Right lobe of liver (tissue), 6 donors: ENCODE measurements at places on chromosomes 5 and 9. TPM values are rescaled to one million over a fixed set of nuclear protein-coding genes. Genes with fewer than 3 reads are reported as not detected.

- H3K27me3 ChIP-seq = no peaks in the 10 kb centered on the region
- H3K4me3 ChIP-seq = no peak overlapping the region
- no peaks in the 10 kb centered on the region for H3K36me3 ChIP-seq
- no peak overlapping the region for H3K27ac ChIP-seq
- no peaks in the 10 kb centered on the region for H3K4me1 ChIP-seq
Observed at GRCh38 chr5:4640795-4641194, 499.3 kb upstream of the ADAMTS16 start.

- no peak overlapping the region for H3K27ac ChIP-seq
- H3K4me1 ChIP-seq = no peaks in the 10 kb centered on the region
- no peaks in the 10 kb centered on the region for H3K27me3 ChIP-seq
Observed at GRCh38 chr5:100877274-100877673, 25.8 kb downstream of the ST8SIA4 start.

DNA sequence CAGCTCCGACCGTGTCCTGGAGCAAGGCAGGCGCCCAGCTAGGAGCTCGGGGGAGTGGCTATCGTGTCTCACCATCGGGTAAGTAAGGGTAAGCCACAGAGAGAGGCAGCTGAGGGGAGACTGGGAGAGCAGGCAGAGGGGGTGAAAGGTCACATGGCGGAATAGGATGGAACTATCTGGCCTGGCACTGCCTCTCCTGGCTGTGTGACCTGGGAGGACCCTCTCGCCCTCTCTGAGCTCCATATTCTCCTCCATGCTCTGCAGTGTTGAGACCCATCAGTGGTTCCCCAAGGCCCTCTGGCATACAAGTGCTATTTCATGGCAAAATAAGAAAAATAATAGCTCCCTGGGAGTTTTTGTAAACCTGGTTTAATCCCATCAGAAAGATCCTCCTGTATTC, 43.9 kb upstream of the ASS1 start:
- H3K27me3 ChIP-seq = no peaks in the 10 kb centered on the region
- H3K36me3 ChIP-seq = no peaks in the 10 kb centered on the region
- H3K4me3 ChIP-seq = no peak overlapping the region
- no peak overlapping the region for H3K27ac ChIP-seq

GRCh38 chr5:31986101-31986500, 188.0 kb downstream of the GOLPH3 start:
- no peak for DNase-seq
- H3K36me3 ChIP-seq = no peaks in the 10 kb centered on the region
- no peaks in the 10 kb centered on the region for H3K27me3 ChIP-seq
- no peak overlapping the region for H3K4me3 ChIP-seq

DNA sequence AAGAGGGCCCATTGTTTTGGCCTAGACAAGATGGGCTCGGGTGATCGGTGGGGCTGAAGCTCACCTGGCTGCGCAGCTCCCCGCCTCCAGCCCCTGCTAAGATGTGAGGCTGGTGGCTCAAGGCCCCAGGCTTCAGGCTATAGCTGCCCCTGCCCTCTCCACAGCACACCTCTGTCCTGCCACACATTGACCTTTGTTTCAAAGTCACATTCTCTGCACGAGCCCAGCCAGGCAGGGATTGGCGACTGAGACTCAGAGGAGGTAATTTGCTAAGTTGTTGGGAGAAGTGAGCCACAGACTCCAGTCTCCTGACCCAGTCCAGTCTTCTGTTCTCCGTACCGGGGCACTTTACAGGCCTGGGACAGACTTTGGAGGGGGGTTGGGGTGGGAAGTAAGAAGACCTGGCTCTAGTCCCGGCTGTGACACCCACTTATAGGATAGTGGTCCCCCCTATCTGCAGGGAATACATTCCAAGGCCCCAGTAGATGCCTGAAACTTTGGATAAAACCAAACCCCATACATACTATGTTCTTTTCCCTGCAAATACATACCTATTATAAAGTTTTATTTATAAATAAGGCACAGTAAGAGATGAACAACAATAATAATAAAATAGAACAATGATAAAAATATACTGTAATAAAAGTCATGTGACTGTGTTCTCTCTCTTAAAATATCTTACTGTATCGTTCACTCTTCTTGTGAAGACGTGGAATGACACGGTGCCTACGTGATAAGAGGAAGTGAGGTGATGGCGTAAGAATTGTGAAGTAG, 13.3 kb downstream of the PDGFRB start:
- H3K27ac ChIP-seq = peak overlapping the region; percentile 61
- H3K36me3 ChIP-seq = no peaks in the 10 kb centered on the region
- no peak overlapping the region for H3K4me3 ChIP-seq
- peaks cover 38% of the 10 kb centered on the region for H3K4me1 ChIP-seq

GRCh38 chr9:15942831-15943424, 390.1 kb downstream of the CCDC171 start:
- no peak overlapping the region for H3K4me3 ChIP-seq
- no peaks in the 10 kb centered on the region for H3K36me3 ChIP-seq
- no peak for DNase-seq
- H3K27me3 ChIP-seq = no peaks in the 10 kb centered on the region

- H3K27ac ChIP-seq = no peak overlapping the region
- DNase-seq = no peak
- H3K4me3 ChIP-seq = no peak overlapping the region
- H3K27me3 ChIP-seq = no peaks in the 10 kb centered on the region
- no peaks in the 10 kb centered on the region for H3K4me1 ChIP-seq
Observed at GRCh38 chr5:21573416-21574314, 1279.5 kb downstream of the CDH12 start.

DNA sequence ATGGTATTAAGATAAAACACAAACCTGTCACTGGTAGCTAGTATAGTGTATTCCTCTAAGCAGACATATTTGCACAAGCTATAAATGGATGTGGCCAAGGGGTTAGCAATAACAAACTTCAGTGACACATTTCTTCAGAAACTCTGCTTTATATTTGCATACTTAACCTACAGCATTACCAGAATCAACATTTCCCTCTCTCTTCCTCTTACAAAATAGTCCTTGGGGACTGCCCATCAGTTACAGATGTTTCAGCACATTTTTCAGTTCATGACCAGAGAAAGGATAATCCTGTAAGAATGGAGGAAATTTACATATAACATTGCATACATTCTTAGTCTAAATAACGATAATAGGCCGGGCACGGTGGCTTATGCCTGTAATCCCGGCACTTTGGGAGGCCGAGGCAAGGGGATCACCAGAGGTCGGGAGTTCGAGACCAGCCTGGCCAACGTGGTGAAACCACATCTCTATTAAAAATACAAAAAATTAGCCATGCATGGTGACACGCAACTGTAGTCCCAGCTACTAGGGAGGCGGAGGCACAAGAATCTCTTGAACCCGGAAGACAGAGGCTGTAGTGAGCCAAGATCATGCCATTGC, 25.3 kb upstream of the SLC1A1 start:
- H3K36me3 ChIP-seq = no peaks in the 10 kb centered on the region
- no peak overlapping the region for H3K27ac ChIP-seq
- no peaks in the 10 kb centered on the region for H3K4me1 ChIP-seq

DNA sequence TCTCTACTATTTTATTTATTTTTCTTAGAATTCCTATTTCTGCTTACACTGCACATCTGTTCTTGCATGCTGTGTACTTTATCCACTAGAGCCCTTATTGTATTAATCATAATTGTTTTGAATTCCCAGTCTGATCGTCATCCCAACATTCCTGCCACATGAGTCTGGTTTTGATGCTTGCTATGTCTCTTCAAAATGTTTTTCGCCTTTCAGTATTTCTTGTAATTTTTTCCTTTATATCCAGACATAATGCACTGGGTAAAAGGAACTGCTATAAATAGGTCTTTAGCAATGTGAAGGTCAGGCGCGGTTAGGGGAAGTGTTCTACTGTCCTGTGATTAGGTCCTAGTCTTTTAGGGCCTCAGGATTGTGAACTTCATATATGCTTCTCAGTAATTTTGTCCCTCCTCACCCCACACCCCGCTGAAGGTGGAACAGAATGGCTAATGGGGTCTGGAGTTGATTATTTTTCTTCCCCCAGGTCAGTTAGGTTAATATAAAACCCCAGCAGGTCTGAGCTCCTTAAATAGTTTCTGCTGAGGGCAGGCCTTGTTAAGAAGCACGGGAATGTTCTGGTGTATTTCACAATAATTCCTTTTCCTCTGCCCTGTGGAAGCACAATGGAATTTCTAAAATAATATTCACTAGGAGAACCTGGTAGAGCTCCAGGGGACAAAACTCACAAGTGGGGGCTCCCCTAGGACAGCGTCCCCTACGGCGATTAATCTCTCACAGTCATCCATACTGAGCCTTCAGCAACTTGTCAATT, 146.6 kb upstream of the TUT7 start:
- H3K4me1 ChIP-seq = no peaks in the 10 kb centered on the region
- no peak overlapping the region for H3K4me3 ChIP-seq
- H3K27me3 ChIP-seq = no peaks in the 10 kb centered on the region
- no peak overlapping the region for H3K27ac ChIP-seq

DNA sequence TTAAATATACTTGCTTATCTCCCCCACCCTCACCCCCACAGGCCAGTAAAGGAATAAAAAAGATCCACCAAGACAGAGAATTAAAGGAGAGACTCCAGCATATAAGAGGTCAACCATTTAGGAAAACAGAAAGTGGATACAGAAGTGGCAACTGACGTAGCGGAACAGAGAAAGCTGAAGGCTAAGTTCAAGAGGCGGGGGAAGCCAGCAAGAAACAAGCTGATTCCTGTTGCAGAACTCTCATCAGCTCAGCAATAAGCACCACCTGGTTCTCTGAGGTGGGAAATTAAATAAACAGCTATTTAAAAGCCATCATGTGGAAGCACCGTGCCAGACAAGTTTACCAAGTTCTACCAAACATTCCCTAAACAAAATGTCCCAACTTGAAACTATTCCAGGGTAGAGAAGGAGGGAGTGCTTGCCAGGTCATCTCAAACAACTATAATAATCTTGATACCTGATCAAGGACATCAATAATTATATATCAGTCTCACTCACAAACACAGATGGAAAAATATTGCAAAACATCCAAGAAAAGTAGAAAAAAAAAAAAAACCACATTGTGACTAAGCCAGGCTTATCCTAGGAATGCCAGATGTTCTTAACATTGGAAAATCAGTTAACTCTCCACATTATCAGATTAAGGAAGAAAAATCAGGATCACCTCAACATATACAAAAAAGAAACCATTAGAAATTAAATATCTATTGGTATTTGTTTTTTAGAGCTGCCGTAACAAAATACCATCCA, 7.3 kb upstream of the ARL15 start:
- H3K4me1 ChIP-seq = no peaks in the 10 kb centered on the region
- DNase-seq = no peak
- H3K4me3 ChIP-seq = no peak overlapping the region
- no peaks in the 10 kb centered on the region for H3K27me3 ChIP-seq

DNA sequence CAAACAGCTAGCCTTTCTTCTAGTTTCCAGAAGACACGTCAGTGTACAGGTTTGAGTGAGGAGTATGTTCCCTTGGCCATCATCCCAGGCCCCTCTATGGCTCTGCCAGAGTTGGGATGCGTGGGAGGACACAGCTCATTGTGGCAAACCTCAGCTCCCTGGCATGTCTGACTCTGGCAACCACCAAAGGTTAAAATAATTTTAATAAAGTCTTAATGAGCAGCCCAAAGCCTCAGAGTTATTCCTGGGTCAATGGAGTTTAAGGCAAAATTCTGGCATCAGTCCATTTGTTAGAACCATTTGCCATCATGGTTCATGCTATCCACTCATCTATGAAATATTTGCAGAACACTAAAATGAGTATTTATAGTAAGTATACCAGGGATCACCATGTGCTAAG, 79.8 kb upstream of the PAPPA start:
- H3K4me1 ChIP-seq = no peaks in the 10 kb centered on the region
- H3K27me3 ChIP-seq = no peaks in the 10 kb centered on the region
- DNase-seq = no peak
- no peak overlapping the region for H3K4me3 ChIP-seq

GRCh38 chr9:36970007-36970888, 63.8 kb downstream of the PAX5 start:
- H3K27me3 ChIP-seq = no peaks in the 10 kb centered on the region
- no peak overlapping the region for H3K4me3 ChIP-seq
- H3K4me1 ChIP-seq = no peaks in the 10 kb centered on the region

- H3K4me1 ChIP-seq = no peaks in the 10 kb centered on the region
- DNase-seq = no peak
- H3K36me3 ChIP-seq = no peaks in the 10 kb centered on the region
- H3K27ac ChIP-seq = no peak overlapping the region
- H3K4me3 ChIP-seq = no peak overlapping the region
- H3K27me3 ChIP-seq = no peaks in the 10 kb centered on the region
Observed at GRCh38 chr5:31237174-31237573, 43.7 kb downstream of the CDH6 start.

- no peak overlapping the region for H3K27ac ChIP-seq
- no peak for DNase-seq
- H3K27me3 ChIP-seq = no peaks in the 10 kb centered on the region
- H3K4me3 ChIP-seq = no peak overlapping the region
- peaks cover 16% of the 10 kb centered on the region for H3K4me1 ChIP-seq
Observed at GRCh38 chr5:42483472-42484154, 60.4 kb downstream of the GHR start.

DNA sequence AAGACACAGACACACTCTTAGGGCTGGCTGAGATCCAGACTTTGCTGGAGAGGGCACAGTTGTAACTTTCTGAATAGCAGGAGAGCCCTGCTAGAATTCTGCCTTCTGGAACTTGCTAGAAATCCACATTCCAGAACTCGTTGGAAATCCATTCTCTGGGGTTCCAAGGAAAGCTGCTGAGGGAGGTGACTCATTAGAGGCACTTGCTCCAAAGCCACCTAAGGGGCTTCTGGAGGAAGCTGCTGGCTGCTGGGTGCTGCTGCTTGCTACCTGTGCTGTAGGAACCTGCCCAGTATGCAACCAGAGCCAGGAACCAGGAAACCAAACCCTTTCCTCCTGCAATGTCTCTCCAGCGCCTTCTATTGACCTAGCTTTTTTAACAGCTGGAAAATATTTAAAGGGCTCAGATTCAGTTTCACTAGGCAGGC, 4.1 kb upstream of the TLE4 start:
- no peak overlapping the region for H3K4me3 ChIP-seq
- no peaks in the 10 kb centered on the region for H3K36me3 ChIP-seq
- DNase-seq = no peak
- H3K27me3 ChIP-seq = no peaks in the 10 kb centered on the region
- H3K27ac ChIP-seq = no peak overlapping the region

DNA sequence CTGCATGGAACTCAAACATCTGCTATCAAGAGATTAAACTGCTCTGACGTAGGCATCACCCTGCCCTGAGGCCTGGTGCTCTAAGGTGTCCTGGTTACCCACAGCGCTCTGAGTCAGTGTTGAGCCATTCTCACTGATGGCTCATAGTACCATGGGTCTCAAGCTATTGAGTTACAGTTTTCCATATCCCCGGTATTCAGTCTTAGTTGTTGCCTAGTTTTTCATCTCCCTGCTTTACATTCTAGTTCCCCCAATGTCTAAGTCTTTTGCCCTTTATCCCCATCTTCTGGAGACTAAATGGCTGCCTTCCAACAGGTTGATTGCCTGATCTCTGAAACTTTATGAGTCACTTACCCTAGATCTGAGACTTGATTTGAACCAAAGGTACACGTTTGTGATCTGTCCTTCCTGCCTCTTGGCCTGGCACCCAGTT, 161.2 kb upstream of the PTGER4 start:
- no peak overlapping the region for H3K27ac ChIP-seq
- DNase-seq = no peak
- no peaks in the 10 kb centered on the region for H3K27me3 ChIP-seq

NUTM2F gene
- total RNA-seq = not detected

PCDHB3 gene
- 0.31 TPM for total RNA-seq

PCDHGC3 gene
- total RNA-seq = 8.3 TPM

LEAP2 gene
- total RNA-seq = 439 TPM

GABBR2 gene
- not detected for total RNA-seq

NUDT12 gene
- 19.9 TPM for total RNA-seq

IFNB1 gene
- total RNA-seq = not detected

PSAT1 gene
- 111 TPM for total RNA-seq

EIF4E1B gene
- total RNA-seq = not detected

CTXN3 gene
- not detected for total RNA-seq

PCDHGA11 gene
- 0.88 TPM for total RNA-seq

MYMK gene
- not detected for total RNA-seq
